Endothelial cell of umbilical vein (primary cell): ENCODE measurements at places on chromosomes 3 and 15. TPM values are rescaled to one million over a fixed set of nuclear protein-coding genes. Genes with fewer than 3 reads are reported as not detected.

SHC4 gene
- 0.10 TPM in 1 of 2 replicates, not detected in the other for polyA plus RNA-seq

NOX5 gene
- polyA plus RNA-seq: 0.08 and 0.14 TPM in 2 replicates

GPR149 gene
- not detected in 2 replicates for polyA plus RNA-seq

VEPH1 gene
- polyA plus RNA-seq: 36.7 and 42.9 TPM in 2 replicates

KBTBD8 gene
- polyA plus RNA-seq: 0.25 and 0.26 TPM in 2 replicates

OR4F6 gene
- polyA plus RNA-seq: not detected in 2 replicates

BTLA gene
- polyA plus RNA-seq: not detected in 2 replicates
